Skeletal muscle cell (primary cell): ENCODE measurements at places on chromosomes 2 and 18.

- DNase-seq: no peak
These were observed 29.4 kb upstream of the EIF2AK3 start for GRCh38 chr2:88656690-88657089.

GRCh38 chr18:36757081-36757480 lies 71.7 kb downstream of the TPGS2 start:
- no peak for DNase-seq

DNA sequence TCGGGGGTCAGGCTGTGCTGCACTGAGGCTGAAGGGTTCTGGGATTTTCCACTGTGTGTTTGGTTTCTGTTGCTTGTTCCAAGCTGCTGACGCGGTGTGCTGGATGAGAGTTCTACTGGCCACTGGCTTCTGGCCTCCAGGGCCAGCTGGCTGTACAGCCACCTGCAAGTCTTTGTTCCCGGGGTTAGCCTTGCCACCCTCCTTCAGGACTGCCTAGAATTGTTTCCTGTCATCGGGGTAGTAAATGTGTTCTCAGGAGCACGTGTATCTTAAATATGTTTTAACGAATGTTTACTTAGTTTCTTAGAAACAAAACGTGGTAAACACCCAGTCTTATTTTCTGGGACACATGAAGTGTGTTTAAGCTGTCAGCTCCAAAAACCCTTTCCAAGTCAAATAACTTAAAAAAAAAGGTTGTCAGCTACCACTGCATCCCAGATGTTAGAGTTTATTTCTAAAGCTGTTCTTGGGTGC lies 231.2 kb downstream of the AGAP1 start:
- no peak for DNase-seq

DNA sequence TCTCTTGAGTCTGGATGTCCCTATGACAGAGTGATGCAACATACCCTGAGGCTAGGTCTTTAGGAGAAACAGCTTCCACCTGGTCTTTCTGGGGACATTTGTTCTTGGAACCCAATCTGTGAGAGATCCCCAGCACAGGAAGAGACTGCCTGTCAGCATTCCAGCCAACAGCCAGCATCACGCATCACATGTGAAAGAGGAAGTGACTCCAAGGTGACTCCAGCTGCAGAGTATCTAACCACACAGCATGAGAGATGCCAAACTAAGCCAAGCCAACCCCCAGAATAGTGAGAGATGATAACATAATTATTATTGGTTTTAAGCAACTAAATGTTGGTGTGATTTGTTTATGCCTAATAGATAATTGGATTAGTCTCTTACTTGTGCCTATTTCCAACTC lies 35.7 kb downstream of the C18orf63 start:
- DNase-seq: peak; percentile 28

DNA sequence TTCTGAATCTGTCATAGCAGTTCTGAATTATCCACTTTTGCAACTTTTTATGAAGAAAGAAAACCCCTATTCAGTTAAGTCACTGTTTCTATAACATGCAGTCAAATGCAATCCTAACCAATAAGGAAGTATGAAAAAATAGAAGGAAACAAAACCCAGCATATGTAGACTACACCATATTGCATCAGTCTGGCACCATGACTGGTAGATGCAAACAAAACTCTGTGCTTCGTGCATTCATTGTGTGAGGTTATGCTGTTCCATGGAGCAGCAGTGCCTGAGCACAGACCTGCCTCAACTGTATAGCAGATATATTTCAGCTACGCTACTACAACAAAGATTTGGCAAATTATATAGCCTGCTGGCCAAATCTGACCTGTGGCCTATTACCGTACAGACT lies 325.5 kb downstream of the LRP1B start:
- no peak for DNase-seq

DNA sequence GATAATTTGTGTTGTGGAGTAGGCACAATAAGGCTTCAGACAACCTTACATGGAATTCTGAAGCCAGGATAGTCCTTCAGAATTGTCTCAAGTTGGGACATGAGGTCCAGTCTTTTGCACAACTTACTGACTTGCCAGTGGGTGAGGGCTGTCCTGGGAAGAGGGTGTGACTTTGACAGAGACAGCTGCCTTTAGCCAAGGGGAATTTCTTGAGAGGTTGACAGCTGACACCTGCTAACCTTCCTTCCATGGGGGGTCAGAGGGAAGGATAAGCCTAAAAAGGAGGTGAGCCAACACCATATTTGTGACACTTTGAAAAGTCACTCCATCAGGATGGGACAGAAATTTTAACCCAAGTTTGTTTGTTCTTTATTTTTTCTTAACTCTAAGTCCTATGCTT lies 907.8 kb upstream of the CRIM1 start:
- DNase-seq: no peak

GRCh38 chr2:1674766-1675397 lies 69.4 kb downstream of the PXDN start:
- no peak for DNase-seq

GRCh38 chr2:216350214-216350791 lies 22.0 kb downstream of the MARCHF4 start:
- no peak for DNase-seq

- no peak for DNase-seq
These were observed 21.8 kb downstream of the SCN3A start for GRCh38 chr2:165182029-165182428.

DNA sequence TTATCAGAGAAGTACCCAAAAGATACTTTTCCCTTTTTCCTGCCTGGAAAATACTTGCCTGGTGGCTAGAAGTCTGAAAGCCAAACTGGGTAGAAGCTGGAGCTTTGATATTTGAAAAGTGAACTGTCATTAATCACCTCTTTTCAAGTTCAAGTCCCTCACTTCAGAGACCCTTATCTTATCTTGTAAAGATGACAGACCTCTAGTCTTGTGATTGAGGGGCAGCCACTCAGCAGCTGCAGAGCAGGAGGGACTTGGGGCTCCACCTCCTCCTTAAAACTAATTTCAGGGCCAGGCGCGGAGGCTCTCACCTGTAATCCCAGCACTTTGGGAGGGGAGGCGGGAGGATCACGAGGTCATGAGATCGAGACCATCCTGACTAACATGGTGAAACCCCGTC lies 64.2 kb upstream of the CDCA7 start:
- no peak for DNase-seq

GRCh38 chr2:119207447-119207846 lies 16.2 kb upstream of the STEAP3 start:
- DNase-seq: no peak

DNA sequence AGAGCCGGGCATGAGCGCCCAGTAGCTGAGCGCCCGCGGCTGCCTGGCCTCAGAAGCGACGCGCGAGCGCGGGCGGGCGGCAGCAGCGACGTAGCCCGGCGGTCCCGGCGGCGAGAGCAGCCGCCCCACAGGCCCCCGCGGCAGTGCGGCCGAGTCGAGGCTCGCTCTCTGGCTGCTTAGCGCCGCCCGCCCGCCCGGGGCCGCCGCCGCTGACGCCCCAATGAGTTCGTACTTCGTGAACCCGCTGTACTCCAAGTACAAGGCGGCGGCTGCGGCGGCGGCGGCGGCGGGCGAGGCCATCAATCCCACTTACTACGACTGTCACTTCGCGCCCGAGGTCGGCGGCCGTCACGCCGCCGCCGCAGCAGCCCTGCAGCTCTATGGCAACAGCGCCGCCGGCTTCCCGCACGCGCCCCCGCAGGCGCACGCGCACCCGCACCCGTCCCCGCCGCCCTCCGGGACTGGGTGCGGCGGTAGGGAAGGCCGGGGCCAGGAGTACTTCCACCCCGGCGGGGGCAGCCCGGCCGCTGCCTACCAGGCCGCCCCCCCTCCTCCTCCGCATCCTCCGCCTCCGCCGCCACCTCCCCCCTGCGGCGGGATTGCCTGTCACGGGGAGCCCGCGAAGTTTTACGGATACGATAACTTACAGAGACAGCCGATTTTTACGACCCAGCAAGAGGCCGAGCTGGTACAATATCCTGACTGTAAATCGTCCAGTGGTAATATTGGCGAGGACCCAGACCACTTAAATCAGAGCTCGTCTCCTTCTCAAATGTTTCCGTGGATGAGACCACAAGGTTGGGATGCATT lies 847 bp downstream of the HOXD8 start:
- DNase-seq: no peak

DNA sequence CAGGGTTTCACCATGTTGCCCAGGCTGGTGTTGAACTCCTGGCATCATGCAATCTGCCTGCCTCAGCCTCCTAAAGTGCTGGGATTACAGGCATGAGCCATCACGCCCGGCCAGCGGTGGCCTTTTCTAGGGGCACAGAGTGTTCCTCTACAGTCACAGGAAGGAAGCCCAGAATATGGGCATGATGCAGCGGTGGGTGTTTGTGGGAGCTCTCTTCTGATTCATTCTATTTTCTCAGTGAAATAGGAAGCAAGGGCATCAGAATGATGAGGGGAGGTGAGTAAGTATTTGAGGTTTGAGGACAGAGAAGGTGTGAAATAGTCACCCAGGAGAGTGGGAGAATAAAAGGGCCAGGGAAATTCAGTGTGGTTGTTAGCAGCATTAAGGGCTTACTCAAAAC lies 70.3 kb upstream of the PSME4 start:
- peak; percentile 30 for DNase-seq

DNA sequence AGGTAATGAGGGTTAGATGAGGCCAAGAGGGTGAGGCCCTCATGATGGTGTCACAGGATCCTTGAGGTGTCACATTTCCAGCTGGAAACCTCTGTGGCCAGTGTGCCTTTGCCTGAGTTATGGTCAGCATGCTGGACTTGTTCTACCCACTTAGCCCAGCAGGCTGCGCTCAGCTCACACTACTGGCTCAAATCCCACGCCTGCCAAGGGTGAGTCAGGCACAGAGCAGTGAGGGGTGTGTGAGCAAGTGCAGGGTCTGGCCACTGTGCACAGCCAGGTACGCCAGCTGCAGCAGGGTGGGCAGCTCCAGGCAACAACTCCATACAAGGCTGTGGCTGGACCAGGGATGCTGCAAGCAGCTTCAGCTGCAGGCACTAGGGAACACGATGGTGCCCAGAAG lies 616.6 kb upstream of the FSHR start:
- DNase-seq: no peak

GRCh38 chr2:122562775-122563174 lies 807.3 kb downstream of the TSN start:
- no peak for DNase-seq

GRCh38 chr2:10520154-10520553 lies 72.0 kb upstream of the ODC1 start:
- DNase-seq: no peak

DNA sequence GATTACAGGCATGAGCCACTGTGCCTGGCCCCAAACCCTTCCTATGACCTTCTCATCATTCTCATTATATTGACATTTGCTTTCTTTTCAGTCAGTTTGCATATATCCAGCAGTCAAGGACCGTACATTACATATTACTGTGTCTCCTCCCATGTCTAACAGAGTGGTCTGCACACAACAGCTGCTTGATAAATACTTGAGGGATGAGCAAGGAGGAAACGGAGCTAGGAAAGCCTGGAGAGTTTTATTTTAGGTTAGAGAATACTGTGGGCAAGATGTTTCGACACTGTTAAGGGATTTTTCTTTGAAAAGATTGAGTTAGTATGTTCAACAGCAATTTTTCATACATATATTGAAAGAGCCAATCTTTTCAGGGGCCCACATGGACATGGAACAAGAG lies 76.2 kb upstream of the CHRNA1 start:
- DNase-seq: peak; percentile 66

GRCh38 chr2:162022290-162022945 lies 51.6 kb downstream of the DPP4 start:
- no peak for DNase-seq

- DNase-seq: no peak
These were observed 1131.6 kb upstream of the TMEFF2 start for GRCh38 chr2:193326296-193326695.

GRCh38 chr18:7927119-7927518 lies 360.0 kb downstream of the PTPRM start:
- DNase-seq: no peak

DNA sequence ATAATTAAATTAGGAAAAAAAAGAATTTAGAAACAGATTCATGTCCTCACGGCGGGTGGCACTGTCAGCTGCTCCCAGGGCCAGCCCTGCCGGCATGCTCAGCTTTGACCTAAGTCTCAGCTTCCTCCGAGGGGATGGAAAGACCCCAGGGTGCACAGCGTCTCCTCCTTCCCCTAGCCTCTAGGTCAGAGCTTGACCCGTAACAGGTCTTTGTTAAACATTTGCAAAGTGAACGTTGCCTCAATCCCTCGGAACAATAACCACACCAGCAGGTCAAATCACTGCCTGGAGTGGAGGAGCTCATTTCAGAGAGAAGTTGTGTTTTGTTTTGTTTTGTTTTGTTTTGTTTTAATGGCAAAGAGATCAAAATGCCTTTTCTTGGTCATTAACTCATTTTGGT lies 171.3 kb downstream of the TMEM18 start:
- no peak for DNase-seq

GRCh38 chr2:238336793-238337444 lies 16.6 kb downstream of the TRAF3IP1 start:
- no peak for DNase-seq

- no peak for DNase-seq
These were observed 119.8 kb downstream of the RPIA start for GRCh38 chr2:88811233-88811632.

DNA sequence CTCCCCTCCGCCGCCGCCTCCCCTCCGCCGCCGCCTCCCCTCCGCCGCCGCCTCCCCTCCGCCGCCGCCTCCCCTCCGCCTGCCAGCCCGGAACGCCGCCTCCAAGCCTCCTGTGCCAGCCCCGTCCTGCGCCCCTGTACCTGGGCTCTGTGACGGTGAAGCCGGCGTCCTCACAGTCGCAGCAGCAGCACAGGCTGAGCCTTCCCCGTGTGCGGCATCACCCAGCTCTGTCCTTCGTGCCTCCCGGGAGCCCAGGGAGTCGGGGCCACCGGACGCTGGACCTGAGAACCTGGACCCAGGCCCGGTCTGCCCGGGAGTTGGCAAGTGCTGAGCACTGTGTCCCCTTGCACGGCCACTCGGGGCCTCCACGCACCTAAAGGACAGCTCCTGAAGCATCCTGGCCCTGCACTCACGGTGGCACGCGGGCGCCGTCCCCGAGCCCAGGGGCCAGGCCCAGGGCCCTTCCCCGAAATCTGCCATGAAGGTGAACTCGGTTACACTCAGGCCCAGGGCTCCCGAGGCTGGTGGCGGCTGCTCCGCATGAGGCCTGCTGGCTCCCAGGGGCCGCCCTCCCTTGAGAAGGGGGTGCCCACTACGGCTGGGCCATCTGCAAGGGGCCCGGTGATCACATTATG lies 32.9 kb downstream of the RTP5 start:
- DNase-seq: no peak

DNA sequence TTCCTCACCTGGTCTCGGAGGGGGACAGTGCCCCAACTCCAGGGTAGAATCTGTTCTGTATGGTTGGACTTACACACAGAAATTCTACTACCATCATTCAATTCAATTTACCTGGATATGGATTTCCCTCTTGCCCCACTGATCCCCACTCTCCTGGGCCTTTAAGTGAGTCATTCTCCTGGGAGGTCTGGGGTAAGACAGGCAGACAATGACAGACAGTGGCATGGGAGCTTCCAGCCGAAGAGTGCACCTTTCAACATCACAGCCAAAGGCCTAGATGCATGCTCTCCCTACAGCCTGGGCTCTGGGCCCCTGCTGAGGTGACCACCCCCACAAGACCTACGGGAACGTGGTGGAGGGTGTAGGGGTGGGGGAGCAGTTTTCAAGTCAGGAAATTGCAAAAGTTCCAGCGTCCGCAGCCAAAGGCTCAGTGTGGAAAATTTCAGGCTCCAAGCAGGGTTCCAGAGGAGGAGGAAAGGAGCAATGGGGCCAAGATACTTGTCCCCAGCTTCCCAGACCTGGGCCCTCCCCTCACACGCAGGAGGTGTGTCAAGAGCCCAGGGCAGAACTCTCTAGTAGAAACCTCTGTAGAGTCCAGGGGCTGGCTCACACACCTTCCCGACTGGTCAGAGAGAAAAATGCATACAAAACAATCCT lies 296.4 kb downstream of the CYP26B1 start:
- DNase-seq: no peak
